Stimulated activated CD4-positive, alpha-beta T cell treated with anti-CD3 and anti-CD28 coated beads, Interleukin-12 subunit alpha, Interleukin-12 subunit beta, amount 100 ng/mL, for 24 hours (primary cell): ENCODE measurements at places on chromosomes 2 and 18.

DNA sequence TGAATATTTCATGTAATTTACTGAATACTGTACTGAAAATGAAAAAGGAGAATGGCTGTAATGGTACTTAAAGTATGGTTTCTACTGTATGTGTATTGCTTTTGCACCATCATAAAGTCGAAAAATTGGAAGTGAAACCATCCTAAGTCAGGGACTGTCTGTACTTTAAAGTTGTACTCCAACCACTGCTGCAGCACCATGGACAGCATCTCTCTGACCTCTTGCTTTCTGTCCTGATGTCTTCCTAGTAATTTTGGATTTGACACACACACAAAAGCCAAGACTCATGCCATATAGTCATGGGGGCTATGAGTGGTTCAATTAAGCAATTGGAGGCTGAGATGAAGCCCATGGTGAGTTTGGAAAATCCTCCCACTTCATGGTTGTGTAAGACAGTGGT, 256.3 kb upstream of the PKDCC start:
- DNase-seq = no peak

DNA sequence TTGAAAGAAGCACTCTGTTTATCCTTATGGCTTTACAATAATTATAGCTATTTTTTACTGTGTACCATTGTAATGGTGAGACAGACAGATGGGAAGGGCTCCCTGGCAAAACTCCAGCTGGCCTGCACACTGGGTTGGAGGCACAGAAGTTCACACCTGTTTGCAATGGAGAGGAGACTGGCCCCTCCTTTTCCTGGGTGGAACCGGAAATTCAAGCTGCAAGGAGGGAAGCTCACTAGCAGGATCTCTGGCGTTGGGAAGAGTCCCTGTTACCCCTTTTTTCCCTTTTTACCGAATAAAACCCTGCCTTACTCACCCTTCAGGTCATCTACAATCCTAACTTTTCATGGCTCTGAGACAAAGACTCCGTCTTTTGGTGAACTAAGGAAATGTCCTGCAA, 100.3 kb upstream of the TFPI start:
- DNase-seq = no peak

DNA sequence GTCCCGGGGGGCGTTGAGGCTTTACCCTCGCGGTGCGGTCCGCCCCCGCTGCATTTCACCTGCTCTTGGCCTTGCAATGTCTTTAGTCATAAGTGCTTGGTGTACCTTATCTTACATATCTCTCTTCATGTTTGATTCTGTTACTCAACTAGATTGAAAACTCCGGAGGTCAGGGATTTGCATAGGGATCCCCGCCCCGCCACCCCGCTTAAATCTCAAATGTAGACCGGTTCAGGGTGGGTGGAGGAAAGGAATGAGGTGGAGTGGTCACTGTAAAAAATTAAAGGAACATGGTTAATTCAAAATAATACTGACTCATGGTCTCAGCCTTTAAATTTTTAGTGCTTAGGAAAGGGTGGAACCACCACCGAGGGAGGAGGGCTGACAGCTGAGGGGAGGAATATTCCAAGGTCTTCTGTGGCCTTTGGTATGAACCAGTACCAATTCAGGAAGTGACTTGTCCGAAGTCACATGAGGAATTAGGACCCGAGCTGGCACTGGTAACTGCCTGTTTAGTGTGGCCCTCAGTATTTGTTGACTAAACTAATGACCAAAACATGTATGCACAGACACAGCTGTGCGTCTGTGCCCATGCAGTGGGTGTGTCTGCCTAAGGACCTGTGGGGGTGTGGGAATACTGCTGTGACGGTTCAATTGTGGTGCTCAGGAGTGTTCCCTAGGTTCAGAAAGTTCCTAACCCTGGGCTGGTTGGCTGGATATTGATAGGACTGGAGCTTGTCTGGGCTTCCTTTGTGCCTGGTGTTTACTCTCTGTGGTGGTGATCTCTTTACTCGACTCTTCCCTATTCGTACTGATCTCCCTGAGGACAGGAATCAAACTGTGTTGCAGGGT, 1.0 kb downstream of the PLEKHB2 start:
- no peak for DNase-seq

DNA sequence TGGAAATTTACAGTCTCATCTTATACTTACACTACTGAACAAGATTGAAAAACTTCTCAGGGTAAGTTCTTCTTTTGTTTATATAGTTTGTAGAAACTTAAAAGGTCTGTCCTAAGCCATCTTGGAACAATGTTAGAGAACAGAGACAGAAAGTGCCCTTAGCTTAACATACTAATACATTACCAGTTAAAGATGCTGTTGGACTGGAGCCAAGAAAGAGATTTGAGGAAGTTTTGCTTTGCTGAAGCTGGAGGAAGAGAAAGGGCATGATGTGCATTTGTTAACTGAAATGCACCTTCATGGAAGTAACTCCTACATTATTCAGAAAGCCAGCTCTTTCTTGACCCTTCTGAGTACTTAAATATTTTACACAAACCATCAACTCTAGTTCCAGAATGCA, 66.5 kb upstream of the TNFRSF11A start:
- DNase-seq = no peak

- DNase-seq = no peak
Observed at GRCh38 chr2:10884574-10884975, 27.2 kb upstream of the KCNF1 start.

DNA sequence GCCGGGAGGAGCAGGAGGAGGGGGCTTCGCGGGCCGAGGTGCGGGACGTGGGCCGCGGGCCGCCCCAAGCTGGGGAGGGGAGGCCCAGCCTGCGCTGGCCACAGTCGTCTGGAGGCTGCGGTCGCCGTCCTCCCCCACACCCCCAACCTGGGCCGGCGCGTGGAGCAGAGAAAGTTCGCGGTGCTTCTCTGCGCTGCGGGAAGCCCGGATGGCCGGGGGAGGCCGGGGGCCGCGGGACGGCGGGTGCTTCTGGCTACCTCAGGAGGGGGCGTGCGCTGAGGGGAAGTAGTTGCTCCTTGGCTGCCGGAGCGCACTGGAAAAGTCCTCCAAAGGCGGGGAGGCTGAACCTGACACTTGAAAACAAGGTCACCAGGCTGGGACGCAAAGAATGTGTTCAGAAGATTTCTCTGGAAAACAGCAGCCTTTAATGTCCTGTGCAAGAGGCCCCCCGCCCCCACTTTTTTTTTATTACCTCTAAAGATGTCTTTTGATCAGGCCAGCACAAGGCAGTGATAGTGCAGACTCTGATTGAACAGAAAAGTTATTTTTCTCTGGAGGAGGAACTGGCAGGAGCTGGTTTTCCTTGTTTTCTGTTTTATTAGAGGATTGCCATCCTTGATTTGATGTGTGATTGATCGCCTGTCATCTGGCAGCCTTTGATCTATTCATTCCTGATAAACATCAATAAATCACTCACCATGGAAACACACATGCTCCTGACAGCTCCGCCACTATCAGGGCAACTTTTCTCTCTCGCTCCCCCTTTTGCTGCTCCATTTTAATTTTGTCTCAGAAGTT, 1.6 kb downstream of the TSHZ1 start:
- no peak for DNase-seq

DNA sequence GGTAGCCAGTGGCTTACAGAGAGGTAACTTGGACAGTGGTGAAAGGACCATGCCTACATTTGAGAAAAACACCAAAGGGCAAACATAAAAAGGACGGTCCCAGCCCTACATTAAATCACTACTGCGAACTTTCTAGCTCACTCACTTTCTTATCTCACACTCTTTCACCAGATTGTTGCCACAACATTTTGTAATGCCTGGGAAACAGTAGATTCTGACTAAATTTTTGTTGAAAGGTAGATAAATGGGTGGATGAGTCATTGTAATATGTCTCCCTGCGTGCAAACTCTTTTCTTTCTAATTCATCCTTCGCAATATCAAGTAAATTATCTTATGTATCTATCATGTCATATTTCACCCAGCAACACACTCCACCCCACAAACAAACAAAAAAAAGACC, 192.2 kb downstream of the IRS1 start:
- DNase-seq = no peak
